HS-27A (cell line): ENCODE measurements at places on chromosomes 13 and 19.
A peak's percentile ranks its signal among the peaks of the same experiment; 100 is the strongest.

GRCh38 chr19:5850743-5851293 lies 431 bp downstream of the FUT3 start:
- no peak for DNase-seq

DNA sequence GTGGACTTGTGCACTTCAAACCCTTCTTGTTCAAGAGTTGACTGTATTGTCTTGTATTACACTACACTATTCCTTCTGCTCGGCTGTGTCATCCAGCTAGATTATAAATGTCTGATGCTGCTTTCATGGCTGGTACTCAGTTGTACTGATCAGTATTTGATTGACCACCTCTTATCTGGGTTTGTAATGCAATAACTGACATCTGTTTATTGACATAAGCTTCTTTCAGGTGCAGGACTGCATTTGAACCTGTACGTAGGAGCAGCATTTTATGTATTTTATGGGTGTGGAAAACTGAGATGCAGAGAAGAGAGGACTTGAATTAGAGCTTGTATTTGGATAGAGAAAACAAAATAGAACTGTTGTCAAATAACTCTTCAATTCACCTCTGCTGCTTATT lies 309.2 kb downstream of the FGF9 start:
- DNase-seq, result no peak

DNA sequence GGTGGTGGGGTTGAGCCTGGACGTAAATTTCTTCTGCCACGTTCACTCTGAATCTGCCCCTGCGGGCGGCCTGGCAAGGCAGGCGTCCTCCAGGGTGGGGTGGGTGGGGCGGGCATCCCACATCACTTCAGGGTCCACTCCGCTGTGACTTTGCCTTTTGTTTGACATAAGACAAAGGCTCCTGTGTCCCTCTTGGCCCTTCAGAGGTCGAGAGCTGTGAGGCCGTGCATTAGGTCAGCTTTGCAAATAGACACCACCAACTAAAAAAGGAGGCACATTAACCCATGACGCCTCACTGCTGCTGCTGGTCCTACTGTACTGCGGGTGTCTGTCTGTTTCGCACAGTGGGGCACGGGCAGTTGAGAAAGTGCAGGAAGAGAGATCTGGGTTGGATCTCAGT lies 10.5 kb upstream of the ZNF536 start:
- DNase-seq, result no peak

GRCh38 chr19:51994048-51994644 lies 7.5 kb upstream of the ZNF350 start:
- DNase-seq, result no peak

GRCh38 chr13:65468628-65469027 lies 1761.5 kb downstream of the PCDH9 start:
- DNase-seq, result no peak

- DNase-seq, result peak; percentile 45
Observed at GRCh38 chr19:40424637-40425449, 949 bp downstream of the SERTAD1 start.

GRCh38 chr13:66618702-66619101 lies 611.4 kb downstream of the PCDH9 start:
- no peak for DNase-seq

DNA sequence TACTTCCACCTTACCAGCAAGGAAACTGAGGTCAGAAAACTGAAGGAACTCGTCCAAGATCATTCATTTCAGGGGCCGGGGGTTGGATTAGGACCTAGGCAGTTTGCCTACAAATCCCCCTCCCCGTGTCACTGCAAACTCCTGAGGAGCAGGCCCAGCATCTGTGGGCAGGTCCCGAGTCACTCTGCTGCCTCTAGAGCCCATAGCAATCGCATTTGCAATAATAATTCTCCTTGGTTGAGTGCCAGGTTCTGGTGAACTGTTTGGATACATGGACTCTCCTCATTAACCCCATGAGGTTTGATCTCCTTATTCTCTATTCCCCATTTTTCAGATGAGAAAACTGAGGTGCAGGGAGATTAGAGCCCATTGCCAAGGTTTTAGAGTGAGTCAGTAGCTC lies 903 bp downstream of the PIN1 start:
- DNase-seq, result no peak

- DNase-seq, result no peak
Observed at GRCh38 chr13:48318377-48318811, 14.8 kb downstream of the RB1 start.

DNA sequence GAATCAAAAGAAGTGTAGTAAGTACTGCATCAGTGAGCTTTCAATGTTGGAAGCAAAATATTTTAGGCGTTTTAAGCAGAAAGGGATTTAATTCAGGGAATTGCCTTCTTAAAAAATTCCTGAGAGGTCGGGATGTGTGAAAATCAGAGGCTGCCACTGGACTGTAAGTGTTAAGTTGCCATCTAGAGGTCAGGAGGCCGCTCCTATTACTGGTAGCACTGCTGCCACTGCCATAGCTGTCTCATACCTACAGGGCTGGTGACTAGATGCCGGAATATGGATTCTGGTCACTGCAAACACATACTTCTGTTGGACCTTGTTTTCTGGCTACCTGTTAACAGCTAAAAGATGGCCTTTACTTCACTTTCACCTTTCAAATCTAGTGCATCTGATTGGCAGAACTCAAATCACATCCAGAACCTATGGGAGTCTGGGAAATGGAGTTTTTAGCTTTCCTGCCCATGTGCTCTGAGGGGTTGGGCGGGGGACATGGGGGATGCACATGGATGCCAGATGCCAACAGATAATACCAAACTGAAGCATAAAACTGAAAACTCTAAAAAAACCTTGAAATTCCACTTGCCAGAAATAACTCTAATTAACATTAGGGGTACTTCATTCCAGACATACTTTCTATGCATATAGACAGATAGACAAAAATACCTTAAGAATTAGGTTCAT lies 29.8 kb downstream of the DGKH start:
- no peak for DNase-seq

DNA sequence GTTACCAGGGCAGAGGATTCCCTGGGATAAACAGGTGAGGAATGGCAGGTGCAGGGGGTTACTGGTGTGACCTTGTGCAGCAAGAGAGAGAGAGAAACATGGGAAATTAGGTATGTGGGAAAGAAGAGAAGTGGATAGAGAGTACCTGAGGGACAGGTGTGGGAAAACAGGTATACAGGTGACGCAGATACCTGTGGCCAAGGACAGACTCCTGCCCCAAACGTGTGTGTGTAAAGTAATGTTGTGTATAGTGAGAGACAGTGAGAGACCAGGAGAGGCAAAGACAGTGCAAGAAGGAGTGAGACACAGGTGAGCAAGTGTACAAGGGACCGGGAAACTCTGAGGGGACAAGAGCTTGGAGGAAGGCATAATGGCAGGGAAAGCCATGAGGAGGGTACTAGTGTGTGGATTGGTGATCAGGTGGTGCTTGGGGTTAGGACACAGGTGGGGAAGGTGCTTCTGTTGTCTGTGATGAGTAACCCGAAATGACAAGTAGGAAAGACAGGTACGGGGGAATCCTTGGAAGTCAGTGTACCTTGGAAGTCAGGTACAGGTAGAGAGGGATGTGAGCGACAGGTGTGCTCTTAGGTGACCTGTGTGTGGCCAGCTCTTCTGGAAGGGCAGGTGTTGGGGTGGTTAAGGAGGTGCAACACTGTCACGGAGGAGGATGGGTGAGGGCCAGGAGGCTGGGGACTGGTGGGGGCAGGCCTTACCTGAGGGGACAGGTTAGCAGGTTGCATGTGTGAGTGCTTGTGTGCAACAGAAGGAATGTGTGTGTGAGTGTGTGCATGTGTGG lies 2.8 kb downstream of the ERFL start:
- no peak for DNase-seq

DNA sequence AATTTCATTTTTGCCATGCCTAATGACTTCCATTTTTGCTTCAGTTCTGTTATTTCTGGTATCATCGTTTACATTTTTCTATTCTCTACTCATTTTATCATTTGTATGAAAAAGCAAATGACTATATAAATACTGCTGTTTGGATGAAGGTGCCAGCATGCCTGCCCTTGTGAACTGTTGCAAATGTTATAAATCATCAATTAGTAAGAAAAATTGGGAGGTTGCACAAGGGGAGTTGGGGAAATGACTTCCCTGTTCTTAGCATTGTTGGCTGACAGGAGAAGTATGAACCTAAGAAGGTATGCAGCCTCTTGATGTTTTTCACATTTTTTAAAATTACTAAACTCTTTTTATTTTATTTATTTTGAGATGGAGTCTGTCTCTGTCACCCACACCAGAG lies 15.1 kb downstream of the SAFB start:
- DNase-seq, result no peak

DNA sequence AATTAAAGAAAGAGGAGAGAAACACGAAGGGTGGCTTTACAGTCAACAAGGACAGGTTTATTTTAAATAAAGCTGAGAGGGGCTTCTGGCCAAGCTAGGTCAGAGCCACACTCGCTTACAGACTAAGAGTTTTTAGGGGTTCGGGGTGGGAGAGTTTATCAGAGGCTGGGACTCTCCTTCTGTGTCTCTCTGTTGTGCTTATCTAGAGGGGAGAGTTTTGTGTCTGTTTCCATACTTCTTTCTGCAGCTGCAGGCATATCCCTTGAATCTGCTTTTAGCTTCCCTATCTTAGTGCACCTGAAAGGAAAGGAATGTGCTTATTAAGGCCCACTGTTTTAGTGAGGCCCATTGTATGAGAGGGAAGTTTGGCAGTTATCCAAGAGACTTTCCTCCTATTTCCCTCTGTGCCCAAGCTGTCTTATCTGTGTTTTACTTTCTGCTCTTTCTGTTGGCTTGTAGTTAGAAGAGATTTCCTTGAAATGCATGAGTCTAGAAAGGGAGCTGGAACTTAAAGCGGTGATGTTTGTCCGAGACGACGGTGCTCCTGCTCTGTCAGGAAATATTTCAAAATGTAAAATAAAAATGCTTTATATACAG lies 275.3 kb downstream of the KCTD12 start:
- DNase-seq, result no peak

GRCh38 chr13:93899981-93900380 lies 579.5 kb downstream of the DCT start:
- DNase-seq, result no peak

GRCh38 chr13:47081246-47081645 lies 184.4 kb upstream of the HTR2A start:
- no peak for DNase-seq

- DNase-seq, result no peak
Observed at GRCh38 chr13:25178070-25178469, 6.0 kb upstream of the AMER2 start.

DNA sequence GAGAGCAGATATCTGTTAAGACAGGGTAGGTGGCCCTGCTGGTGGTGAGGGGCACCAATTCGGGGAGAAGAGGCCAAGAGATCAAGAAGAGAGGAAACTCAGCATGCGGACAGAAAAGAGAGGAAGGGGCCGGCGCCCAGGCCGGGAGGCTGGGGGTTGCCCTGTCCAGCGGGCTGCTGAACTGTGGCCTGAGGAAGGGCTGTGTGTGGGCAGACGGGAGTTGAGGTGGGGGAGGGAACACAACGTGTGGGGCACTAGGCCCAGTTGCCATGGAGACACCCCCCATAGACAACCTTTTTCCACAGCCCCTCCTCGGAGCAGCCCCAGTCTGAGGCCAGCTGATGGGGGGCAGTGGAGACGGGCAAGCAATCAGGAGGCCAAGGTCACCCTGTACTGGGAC lies 2.5 kb upstream of the CACNG8 start:
- no peak for DNase-seq

GRCh38 chr13:44110091-44110621 lies 230.5 kb downstream of the LACC1 start:
- no peak for DNase-seq

DNA sequence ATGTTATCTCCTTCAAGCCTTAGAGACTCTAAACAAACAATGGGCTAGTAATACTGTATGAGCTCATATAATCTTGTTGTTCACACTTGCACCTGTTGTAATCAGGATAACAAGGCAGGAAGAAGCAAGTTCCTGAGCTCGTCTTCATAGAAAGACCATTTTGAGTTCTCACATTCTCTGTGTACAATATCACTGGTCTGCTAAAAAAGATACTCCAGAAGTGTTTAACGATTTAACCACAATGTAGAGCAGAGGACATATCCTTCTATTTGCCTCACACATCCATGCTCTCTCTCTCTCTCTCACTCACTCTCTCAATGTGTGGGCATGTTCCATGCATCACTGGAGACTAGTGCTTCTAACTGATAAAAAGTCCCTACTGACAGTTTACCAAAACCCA lies 122.9 kb downstream of the MIPEP start:
- DNase-seq, result no peak

DNA sequence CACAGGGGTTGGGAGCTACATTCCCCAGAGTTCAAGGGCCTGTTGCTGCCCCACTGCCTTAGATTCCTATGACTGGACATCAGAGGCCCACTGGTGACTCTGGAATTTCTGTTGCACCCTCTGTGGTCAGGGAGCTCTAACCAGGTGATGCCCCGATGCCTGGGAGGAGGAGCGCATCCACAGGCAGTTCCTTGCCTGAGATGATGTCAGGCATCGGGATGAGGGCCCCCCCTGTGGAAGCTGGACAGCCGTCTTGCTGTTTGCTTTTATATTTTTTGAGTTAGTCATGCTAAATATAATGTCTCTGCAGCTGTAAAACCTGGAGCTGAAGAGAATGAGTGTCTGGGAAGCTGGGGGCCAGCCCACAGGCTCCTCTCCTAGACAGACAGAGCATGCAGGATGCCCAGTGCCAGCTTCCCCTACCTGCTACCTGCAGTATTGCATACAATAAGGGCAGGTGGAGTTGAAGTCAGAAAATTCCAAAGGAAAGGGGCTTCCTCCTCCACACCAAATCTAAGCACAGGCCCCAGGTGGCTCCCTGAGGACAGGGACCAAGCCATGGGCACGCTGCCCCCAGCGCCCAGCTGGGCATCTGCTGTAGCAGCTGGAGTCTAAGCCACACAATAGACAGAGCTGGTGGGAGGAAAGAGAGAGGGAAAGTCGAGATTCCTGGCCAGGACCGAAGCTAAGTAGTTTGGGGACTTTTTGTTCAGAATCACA lies 16.2 kb downstream of the COL4A2 start:
- DNase-seq, result no peak

DNA sequence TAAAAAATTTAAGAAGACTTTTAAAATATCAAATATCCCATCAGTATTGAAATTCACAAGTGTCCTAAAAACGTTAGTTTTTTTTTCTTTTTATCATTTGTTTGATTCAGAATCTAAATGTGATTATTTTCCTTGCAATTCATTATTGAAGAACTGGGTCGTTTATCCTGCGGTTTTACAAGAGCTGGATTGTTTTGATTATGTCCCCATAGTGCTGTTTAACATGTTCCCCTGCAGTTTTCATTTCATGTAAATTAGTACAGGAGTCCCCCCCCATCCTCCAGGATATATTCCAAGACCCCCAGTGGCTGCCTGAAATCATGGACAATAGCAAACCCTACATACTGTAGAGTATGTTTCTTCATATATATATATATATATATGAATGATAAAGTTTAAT lies 105.7 kb downstream of the KCTD15 start:
- DNase-seq, result no peak

- no peak for DNase-seq
Observed at GRCh38 chr19:46408664-46409039, 4.7 kb downstream of the CCDC8 start.
